ENCODE measurements at places on chromosomes 16 and 17.
A peak's percentile ranks its signal among the peaks of the same experiment; 100 is the strongest.

DNA sequence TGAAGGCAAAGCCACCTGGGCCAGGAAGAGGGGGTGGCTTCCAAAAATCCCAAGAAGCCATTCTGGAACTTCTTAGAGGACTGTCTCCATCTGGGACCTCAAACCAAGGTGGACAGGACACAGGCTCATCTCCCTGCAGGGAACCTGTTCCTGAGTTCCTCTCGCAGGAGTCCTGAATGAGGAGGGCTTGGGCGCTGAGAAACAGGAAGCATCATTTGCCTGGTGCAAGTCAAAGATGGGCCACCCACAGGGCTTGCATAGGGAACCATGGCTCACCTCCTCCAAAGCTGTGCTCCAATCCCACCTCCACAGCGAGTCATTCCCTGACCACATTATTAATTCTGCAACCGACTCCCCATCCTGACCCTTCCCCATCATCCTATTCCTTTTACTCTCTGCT is 55.0 kb upstream of the RPL38 start:
- no peak for DNase-seq

DNA sequence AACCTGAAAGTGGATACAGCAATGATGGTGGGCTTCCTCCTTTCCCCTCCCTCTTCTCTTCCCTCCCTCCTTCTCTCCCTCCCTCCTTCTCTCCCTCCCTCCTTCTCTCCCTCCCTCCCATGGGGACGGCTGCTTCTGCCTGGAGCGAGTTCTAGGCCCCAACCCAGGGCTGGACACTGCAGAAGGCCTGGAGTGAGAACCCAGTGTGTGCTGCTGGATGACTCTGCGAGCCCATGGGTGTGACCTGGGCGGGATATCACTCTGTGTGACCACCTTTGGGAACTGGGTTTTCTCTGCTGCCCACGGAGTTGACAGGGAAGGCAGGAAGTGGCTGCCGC is 242.6 kb upstream of the GSE1 start:
- DNase-seq, result no peak

DNA sequence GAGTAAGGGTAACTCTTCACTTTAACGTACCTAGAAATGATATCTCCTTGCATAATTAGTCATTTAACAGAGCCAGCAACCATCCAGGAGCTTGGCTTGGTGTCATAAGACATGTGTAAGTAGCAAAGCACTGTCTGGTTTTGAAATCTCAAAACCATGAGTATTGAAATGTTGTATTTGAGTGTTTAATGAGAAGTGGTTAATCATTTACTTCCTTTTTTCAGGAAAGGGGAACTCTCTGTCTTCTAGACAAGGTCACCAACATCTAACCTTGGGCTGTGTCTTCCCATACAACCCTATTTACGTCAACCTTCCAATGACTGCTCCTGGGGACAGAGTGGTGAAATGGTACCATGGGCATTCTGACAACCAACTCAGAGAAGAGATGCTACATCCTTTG is 27.1 kb downstream of the PMP22 start:
- DNase-seq, result no peak

GRCh38 chr17:76243826-76244679 is 3.8 kb upstream of the RNF157 start:
- no peak for DNase-seq

DNA sequence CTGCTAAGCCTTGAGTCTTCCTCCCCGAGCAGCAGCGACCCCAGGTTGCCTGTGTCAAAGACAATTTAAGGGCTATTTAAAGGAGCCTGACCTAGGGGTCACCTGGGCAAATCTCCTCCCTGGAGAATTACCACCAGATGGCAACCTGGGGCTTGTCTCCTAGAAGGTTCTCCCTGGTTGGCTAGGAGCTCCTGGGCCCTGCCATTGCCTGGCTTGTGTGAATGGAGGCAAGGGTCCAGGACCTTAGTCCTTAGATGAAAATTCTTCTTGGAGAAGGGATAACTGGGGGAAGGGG is 51.3 kb upstream of the TAC4 start:
- no peak for DNase-seq

DNA sequence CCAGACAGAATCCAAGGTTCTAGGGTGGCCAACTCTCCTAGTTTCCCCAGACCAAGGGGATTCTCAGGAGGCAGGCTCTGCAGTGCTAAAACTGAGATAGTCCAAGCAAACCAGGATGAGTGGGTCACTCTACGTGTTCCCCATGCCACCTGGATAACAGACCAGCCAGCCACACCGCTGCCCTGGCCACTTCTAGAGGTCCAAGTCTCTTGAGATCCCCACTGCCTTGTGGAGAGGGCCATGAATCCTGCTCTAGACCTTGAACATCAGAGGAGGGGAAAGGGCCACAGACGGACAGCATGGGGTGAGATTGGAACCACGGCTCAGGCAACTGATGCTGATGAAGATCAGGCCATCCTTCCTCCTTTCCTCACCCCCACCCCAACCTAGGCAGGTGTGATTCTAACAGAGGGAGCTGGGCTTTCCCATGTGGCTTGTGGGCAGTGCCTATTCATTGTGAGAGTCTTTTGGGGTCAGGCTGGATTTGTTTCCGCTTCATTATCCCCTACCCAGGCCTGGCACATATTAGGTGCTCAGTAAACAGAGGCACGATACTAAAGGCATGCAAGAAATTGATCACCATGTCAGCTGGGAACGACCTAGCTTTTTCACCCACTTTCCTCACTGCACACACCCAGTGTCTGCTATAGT is 16.8 kb upstream of the TVP23A start:
- DNase-seq, result peak; percentile 65

DNA sequence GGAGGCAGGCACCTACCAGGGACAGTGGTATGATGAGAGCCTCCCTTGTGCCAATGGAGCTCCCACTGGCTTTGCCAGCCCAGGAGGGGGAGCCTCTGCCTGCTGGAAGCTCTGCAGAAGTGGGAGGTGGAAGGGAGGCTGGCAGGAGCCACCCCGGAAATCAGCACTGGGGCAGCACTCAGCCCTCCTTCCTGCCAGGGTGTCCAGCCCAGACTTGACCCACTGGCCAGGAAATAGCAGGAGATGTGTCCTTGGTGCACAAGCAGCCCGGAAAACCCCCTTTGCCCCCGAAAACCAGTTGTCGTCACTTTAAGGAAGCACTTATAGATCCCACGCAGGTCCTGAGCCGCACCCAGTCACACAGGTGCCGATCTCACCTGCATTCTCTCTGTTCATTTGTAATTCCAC is 49.3 kb upstream of the CACNG4 start:
- DNase-seq, result no peak

- DNase-seq, result peak; percentile 57
Measured at GRCh38 chr16:85955566-85955965, 56.6 kb downstream of the IRF8 start.

GRCh38 chr16:68072038-68072695 is 13.0 kb upstream of the NFATC3 start:
- no peak for DNase-seq

GRCh38 chr17:61128661-61129115 is 271.0 kb upstream of the TBX2 start:
- no peak for DNase-seq

DNA sequence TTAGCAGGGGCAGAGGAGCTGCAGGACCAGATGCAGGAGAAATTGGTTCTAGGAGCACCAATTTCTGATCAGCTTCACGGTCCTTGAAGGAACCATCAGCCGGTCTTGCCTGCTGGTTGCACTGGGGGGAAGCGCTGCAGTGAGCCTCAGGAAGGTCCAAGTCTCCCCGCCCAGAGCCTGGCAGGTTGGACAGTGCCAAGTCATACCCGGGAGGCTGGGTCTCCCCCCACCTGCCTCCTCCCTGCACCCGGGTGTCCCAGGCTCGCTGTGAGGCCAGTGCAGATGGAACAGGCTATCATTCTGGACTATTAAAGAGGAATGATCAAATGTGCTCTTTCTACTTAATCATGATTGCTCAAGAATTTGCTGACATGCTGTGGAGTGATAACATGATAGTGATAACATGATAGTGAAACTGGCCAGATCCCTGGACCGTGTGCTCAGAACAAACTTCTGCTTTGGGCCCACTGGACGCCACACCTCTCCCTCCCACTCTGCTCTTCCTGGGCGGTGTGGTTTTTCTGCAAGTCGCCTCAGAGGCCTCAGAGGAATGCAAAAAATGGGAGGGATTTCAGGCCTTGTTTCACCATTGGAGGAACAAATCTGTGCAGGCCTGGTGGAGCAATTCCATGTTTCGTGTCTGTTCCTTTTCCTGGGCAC is 236.0 kb downstream of the IRF8 start:
- DNase-seq, result no peak

DNA sequence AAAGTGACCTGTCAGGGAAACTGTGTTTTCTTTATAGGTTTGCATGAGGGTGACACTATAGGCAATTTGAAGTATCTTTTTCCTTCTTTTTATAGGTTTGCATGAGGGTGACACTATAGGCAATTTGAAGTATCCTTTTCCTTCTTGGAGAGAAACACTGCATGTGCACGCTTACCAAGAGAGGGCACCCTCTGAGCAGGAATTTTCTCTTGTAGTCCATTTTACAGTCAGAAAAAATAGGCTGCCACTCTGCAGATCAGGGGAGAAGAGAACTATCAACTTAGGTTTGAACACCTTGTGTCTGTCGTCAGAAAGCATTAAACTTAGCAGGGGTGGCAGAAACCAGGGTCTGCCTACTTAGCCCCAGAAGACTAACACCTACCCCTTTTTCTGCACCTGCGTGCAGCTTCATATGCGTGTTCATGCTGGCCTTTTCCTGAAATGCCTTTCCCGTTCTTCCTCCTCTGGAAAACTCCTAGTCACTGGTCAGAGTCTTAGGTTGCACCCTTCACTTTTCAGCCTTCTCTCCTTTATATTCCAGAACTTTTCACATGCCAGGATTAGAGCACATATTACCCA is 16.4 kb upstream of the SMIM36 start:
- DNase-seq, result no peak

GRCh38 chr17:9074131-9074530 is 52.8 kb downstream of the NTN1 start:
- DNase-seq, result no peak

GRCh38 chr17:56274491-56274890 is 121.2 kb downstream of the ANKFN1 start:
- no peak for DNase-seq

- DNase-seq, result no peak
Measured at GRCh38 chr16:83268169-83268568, 539.6 kb upstream of the HSBP1 start.

GRCh38 chr17:54982399-54982798 is 13.8 kb downstream of the STXBP4 start:
- no peak for DNase-seq

Measured in GM06990 (cell line).